ENCODE measurements at places on chromosomes 16 and 17.

GRCh38 chr17:81901167-81902022 lies 643 bp upstream of the NPB start:
- DNase-seq, result no peak

DNA sequence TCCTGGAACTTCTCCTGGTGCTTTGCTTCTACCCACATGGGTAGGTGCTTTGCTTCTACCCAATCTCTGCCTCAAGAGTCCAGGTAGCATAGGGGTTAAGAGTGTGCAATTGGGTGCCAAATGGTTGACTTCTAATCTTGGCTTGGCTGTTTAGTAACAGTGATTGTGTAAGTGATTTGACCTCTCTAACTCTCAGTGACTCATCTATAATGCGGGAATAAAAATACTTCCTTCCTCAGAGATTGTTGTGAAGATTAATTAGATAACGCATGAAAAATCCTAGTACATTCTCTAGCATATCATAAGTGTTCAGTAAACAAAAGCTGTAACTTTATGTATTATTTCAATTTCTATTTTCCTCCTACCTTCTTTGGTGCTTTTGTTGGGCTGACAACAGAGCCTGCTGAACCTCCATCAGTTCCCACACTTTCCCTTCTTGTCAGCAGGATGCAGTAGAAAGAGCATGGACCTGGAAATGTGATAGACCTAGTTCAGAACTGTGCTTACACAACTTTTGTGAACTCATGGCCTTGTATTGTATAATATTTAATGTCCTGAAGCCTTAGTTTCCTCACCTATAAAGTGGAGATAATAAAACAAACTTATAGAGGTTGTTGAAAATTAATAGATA lies 72.9 kb upstream of the SMIM36 start:
- DNase-seq, result no peak

- DNase-seq, result no peak
Measured at GRCh38 chr16:53937161-53937880, 233.4 kb downstream of the FTO start.

DNA sequence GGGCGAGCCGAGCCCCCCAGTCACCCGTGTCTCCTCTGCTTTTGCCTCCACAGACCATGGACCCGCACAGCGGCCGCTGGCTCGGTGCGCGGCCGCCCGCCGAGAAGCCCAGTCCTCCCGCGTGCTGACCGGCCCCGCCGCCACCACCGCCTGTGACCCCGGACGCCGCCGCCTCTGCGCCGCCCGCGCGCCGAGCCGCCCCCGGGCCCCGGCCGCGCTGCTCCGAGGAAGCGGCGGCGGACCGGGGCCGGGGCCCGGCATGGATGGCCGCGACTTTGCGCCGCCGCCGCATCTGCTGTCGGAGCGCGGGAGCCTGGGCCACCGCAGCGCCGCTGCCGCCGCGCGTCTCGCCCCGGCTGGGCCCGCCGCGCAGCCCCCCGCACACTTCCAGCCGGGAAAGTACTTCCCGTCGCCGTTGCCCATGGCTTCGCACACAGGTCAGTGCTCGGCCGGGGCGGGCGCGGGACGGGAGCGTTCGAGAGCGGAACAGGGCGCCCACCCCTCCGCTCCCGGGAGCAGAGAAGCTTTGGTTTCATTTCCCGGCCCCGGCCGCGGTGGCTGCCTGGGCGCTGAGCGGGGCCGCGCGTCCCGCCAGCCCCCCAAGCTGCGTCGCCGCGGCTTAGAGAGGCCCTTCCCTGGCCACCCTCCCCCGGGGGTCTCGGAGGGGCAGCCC lies 4.4 kb downstream of the BAHCC1 start:
- no peak for DNase-seq

GRCh38 chr17:37068266-37068665 lies 119.5 kb downstream of the AATF start:
- DNase-seq, result no peak

- no peak for DNase-seq
Measured at GRCh38 chr17:82235056-82235774, 6.4 kb downstream of the SLC16A3 start.

DNA sequence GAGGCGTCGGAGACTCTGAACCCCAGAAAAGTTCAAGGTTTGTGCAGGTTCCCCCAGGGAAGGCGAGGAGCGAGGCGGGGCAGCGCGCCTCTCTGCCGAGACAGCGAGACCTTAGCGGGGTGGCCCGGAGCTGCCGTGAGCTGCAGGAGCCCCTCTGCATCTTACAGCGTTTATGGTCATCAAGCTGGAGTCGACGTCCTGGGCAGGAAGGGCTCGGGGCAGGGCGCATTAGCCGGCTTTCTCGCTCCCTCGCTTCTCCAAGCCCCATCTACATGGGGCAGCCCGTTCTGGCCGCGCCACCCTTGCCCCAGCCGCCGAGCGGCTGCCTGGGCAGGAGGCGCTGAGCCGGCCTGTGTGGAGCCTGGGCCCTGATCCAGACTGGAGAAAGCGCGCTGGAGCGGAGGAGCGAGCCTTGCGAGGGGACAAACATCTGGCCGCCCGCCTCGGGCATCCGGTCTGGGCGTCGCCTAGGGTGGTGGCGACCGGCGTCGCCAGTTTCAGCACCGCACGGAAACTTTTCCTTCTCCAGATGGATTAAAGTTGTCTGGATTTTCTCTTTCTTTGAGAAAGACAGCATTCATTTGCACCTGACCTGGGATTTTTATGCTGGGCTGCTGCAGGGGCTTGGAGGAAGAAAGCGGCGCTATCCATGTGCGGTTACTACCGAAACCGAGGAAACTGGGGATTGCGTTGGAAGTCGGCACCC lies 750 bp downstream of the TMEM132E start:
- DNase-seq, result no peak

- DNase-seq, result no peak
Measured at GRCh38 chr16:57462978-57463362, 491 bp downstream of the POLR2C start.

GRCh38 chr17:29954405-29954804 lies 13.0 kb downstream of the EFCAB5 start:
- no peak for DNase-seq

GRCh38 chr17:75404731-75405364 lies 630 bp downstream of the GRB2 start:
- DNase-seq, result peak; percentile 35

DNA sequence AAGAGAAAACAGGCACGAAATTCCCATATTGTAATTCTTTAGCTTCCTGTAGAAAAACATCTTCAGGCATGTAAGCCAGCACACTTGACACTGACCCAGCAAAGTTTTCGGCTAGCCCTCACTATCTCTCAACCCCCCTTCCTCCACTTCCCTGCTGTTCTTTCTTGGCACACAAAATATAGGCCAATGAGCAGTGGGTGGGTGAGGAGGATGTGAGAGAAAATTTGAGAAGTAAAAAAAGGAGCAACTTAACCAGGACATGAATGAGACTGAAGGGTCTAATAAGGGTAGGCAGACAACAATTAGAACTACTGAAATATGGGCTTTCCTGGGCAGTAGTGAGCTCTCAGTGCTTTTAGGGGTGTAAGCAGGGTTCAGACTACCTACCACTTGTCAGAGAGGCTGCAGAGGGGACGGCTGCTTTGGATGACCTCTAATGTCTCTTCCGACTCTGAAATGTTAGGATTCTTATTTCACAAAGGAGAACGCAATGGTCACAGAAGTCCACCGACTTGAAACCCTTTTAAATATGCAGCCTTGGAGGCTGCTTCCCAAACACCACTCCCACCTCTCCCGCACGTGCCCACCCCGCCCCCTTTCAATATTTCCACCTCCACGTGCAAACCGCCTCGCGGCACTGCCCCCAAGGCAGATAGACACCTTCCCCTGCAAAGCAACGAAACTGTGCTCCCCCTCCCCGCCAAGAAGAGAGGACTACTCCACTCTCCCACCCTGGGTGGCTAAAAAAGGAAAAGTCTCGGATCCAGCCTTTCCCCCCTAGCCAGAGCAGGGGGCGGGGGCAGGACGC lies 889 bp downstream of the MBTD1 start:
- no peak for DNase-seq

- no peak for DNase-seq
Measured at GRCh38 chr16:57282510-57283213, 1.8 kb downstream of the PLLP start.

GRCh38 chr17:5226940-5227878 lies 7.5 kb downstream of the SCIMP start:
- no peak for DNase-seq

DNA sequence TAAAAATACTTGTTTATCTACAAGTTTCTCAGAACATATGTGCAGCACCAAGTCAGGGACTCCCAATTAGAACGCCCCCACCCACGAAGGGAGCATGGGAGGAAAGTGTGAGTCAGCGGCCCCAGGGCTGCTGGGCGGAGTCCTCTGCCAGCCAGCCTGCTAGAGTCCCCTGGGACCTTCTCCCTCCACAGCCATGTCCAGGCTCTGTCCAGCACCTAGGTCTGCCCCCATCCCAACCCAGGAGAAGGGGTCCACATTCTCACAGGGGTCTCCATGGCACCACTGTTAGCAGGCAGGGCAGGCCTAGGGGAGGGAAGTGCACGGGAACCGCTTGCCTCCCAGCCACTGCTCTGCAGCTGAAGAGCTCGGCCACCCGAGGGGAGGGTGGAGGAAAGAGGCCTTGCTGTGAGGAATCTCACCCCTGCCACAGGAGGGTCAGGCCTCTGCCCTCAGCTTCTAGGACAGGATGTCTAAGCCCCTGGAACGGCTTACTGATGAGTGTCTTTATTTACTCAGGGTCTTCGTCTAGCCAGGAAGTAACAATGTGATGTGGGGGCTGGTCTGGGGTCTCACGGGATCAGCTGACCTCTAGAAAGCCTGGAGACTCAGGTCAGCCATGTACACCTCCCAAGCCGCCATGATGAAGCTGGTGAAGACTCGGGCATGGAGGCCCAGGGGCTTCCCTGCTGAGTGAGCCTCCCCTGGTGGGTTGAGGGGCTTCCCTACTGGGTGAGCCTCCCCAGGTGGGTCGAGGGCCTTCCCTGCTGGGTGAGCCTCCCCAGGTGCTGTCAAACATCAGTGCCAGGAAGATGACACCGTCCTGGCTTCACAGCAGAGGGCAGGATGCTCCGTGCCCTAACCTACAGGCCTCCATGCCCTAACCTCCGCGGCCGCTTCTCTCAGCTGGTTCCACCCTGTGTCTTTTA lies 190.3 kb downstream of the RBFOX3 start:
- peak; percentile 18 for DNase-seq

DNA sequence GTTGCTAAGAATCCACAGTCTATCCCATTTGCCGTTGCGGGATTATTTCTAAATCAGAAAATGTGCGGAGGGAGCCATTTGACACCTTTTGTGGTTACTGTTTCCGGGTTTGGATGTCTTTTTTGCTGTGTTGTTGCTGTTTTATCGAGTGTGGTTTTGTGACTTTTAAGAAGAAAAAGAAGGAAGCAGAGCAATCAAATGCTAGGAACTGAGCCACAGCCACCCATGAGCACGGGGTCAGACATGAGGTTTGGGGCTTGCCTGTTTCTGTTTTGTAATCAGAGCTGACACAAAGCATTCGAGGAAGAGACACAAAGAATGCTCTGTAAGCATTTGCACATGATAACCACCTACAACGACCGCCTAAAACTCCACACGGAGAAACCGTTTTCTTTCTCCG lies 53.1 kb upstream of the CHMP6 start:
- DNase-seq, result peak; percentile 12

GRCh38 chr16:25699069-25699468 lies 7.3 kb downstream of the HS3ST4 start:
- DNase-seq, result no peak

- DNase-seq, result no peak
Measured at GRCh38 chr16:85988723-85989313, 89.9 kb downstream of the IRF8 start.

DNA sequence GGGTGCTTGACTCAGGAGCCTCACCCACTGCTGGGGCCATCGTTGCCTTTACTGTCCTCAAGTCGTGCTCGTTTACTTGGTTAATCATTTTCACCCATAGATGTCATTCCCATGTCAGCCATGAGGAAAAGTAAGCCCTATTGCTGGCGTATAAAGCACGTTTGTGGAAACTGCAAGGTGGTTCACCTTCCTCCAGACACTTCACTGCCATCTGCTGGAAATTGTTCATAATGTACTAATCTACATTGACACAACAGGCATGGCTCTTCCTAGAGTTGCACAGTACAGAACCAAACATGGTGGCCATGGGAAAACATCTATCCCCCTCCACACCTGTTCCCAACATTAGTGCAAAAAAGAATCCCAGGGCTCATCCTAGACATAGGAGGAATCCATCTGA lies 116.6 kb downstream of the ZNF18 start:
- no peak for DNase-seq

DNA sequence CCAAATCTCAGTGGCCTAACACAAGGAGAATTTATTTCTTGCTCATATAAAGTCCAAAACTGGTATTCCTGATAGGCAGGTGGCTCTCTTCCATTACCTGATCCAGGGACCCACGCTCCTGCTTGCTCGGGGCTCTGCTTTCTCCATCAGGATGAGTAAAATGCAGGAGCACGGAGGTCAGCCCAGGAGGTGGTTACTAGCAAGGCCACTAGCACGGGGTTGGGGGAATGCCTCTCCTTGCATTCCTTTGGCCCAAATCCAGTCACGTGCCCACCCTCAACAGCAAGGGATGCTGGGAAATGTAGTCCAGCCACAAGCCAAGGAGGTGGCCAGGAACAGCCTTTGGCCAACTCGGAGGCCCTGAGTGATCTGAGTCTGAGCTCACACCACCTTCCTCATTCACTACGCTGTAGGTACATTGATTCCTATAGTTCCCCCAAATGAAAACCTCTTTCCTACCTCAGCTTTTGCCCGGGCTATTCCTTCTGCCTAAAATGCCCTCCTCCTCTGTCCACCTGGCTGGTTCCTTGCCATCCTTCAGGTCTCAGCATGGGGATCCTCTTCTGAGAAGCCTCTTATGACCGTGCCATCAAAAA lies 38.3 kb upstream of the HAPSTR1 start:
- DNase-seq, result no peak

DNA sequence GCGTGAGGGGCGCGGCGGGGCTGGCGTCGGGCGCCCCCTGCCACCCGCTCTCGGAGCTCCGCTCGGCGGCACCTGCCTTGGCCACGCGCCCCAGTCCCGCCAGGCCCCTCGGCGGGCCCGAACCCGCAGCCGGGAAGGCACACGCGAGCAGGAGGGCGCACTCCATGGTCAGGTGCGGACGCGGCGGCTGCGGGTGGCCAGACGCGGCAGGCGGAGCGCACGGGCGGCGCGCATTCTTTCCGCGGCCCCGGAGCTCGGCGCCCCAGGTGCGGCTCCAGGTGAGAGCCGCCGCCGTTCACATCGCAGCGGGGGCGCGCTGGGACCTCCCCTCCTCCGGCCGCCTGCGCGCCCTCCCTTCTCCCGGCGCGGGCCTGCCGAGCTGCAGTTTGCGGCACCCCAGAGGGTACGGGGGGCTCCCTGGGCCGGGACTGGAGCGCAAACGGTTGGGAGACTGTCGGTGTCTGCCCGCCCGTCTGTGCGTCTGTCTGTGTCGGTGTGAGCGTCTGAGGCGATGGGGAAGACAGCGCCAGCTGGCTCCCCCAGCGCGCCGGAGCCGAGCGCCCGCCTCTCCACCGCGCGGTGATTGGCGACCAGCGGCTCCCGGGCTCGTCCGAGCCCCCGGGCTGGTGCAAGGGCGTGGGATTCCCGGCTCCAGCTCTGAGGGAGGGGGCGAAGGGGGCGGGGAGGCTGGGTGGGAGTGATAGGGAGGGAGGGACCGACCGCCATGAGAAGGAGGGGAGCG lies at the start of gene ADAMTS18:
ADAMTS18 (minus strand) TSS at position 505 of the 742 bp plus-strand sequence; CDS start at position 166, 339 bp downstream.
- DNase-seq, result no peak

Measured in stimulated activated CD4-positive, alpha-beta T cell treated with anti-CD3 and anti-CD28 coated beads, Interleukin-15, amount 100 ng/mL, for 1 hour (primary cell).